ENCODE measurements at places on chromosomes 1 and 21.

- H3K27me3 ChIP-seq = no peaks in the 10 kb centered on the region
- no peaks in the 10 kb centered on the region for H3K36me3 ChIP-seq
- H3K27ac ChIP-seq = no peak overlapping the region
- no peak overlapping the region for H3K4me3 ChIP-seq
- no peak for DNase-seq
These were observed 317.2 kb upstream of the C1orf87 start for GRCh38 chr1:60390593-60391282.

GRCh38 chr1:220291580-220291979 lies 19.3 kb upstream of the RAB3GAP2 start:
- no peak overlapping the region for H3K27ac ChIP-seq
- no peak overlapping the region for H3K4me3 ChIP-seq
- no peak for DNase-seq
- H3K4me1 ChIP-seq = no peaks in the 10 kb centered on the region
- no peaks in the 10 kb centered on the region for H3K27me3 ChIP-seq
- H3K36me3 ChIP-seq = no peaks in the 10 kb centered on the region

DNA sequence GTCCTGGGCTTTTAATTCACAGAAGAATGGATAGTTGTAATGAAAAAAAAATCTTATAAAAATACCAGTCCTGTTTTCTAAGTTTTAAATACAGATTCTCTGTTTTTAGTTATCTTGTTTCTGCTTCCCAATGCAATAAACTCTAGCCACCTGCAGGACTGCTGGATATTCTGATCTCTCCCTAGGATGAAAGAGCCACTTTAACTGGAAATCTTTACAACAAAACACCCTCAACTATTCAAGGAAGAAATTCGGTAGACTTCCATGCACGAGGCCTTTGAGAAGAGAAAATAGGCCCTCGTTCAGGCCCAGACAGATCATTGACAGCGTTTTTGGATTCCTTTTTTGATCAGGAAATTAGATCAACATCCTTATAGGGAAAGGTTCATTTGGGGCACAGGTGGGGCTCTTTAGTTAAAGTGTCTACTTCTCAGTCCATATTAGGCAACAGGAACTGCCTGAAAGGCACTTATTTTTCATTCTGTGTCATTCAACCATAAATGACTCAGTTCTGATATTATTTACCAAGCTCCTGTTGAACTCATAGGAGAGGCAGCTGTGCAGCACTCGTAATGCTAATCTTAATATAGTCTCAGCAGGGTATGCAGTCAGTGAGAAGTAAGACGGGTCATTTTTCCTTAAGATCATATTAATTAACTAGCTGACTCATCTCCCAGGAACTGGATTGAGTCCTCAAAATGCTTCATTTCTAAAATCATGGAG lies 71.1 kb upstream of the ERRFI1 start:
- peaks cover 18% of the 10 kb centered on the region for H3K4me1 ChIP-seq
- no peak overlapping the region for H3K4me3 ChIP-seq
- no peaks in the 10 kb centered on the region for H3K27me3 ChIP-seq
- DNase-seq = no peak
- no peaks in the 10 kb centered on the region for H3K36me3 ChIP-seq
- peak overlapping the region; percentile 84 for H3K27ac ChIP-seq

- no peak overlapping the region for H3K27ac ChIP-seq
- no peak overlapping the region for H3K4me3 ChIP-seq
- DNase-seq = no peak
- H3K27me3 ChIP-seq = no peaks in the 10 kb centered on the region
- H3K36me3 ChIP-seq = no peaks in the 10 kb centered on the region
These were observed 37.2 kb downstream of the SETD4 start for GRCh38 chr21:36023092-36023480.
